Activated CD4-positive, alpha-beta T cell treated with anti-CD3 and anti-CD28 coated beads, Interleukin-2, Interleukin-4, amounts not matched to agents 100 ng/mL and 50 ng/mL, durations not matched to agents 16 hours and 8 hours (primary cell): ENCODE measurements at places on chromosomes 5 and 9.

GRCh38 chr9:27489087-27489876, 34.8 kb upstream of the IFNK start:
- no peak for DNase-seq

DNA sequence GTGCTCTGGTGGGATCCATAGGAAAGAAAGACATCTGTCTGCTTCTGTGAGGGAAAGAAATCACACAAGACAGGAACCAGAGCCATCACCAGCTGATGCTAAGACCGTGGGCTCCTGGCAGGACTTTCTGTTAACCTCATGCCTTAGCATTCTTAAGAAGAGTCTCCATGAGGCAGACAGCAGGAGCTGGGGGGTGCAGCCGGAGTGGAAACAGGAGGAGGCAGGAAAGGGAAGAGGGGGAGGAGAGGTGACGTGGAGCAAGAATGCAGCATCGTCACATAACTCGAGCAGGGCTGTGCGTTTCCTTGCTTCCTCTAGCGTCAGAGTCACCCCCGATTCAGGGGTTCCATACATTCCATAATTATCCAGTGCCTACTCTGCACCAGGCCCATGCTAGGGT, 53.6 kb downstream of the ERGIC1 start:
- DNase-seq = no peak

- peak; percentile 4 for DNase-seq
Observed at GRCh38 chr5:57551251-57551650, 68.6 kb upstream of the ACTBL2 start.

GRCh38 chr9:71446473-71447411, 321.6 kb downstream of the CEMIP2 start:
- peak; percentile 43 for DNase-seq

DNA sequence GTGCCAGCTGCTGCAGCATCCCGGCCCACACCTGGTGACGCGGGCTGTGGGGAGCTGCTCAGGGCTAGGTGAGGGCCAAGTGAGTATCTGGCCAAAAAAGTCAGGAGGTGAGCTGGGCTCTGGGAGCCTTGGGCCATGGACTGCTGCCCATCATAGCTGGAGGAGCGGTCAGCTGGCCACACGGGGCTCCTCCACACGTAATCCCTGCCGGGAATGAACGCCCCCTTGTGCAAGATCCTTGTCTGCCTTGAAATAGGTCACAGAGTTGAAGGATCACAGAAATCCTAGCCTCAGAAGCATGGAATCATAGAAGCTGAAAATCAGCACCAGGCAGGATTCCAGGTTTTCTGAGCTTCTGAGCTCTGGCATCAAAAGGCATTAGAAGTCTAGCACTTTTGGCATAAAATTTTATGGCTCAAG, 16.8 kb upstream of the COL27A1 start:
- no peak for DNase-seq

- DNase-seq = no peak
Observed at GRCh38 chr9:103819936-103820335, 274.2 kb upstream of the SMC2 start.

DNA sequence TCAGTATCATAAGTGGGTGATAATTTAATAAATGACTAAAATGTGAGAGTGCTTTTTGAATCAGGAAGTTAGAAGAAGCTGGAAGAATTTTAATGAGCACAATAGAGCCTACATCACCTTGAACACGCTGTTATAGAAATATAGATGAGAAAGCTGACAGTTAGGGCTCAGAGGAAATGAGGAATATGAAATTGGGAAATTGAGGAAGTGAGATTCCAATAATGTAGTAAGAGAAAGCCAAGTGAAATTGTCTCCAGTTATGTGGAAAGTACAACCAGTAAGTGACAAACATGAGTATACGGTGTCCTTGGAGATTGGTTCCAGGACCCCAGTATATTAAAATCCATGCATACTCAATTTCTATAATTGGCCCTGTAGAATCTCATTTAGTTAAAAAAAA, 235.9 kb upstream of the FAM174A start:
- no peak for DNase-seq

DNA sequence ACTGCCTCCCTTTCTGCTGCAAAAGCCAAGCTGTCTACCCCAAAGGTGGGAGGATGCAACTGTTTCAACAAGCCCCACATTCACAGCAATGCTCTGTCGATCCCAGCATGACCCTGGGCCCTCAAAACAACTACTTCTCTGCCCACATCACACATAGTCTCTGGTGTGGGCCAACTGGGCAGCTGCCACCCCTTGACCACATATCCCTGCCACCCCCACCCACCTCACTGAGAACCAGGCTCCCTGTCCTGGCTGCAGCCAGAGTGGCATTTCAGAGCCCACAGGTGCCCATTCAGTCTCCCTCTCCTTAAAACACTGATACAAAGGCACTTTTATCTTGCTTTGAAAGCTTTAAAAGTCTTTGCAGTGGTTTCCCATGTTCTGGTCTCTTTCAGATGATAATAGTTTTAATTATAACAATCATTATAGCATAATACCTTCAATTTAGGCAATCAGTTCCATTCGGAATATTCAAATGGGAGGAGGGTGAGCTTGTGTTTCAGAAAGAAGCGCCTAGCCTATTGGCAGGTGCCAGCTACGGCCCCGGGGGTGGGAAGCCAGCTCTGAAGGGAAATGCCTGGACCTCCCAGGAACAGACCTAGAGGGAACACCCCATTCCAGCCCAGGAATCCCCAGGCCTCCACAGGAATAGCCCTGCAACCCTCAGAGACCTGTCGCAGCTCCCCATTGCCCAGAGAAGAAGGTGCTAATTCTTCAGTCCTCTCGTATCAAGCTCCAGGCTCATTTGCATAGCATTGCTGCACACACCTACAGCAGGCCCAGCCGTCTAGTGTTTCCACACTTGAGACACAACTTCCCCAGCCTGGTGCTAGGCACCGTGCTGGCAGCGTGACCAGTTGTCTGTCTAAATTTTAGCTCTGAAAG, 90.8 kb downstream of the C5orf15 start:
- DNase-seq = no peak

DNA sequence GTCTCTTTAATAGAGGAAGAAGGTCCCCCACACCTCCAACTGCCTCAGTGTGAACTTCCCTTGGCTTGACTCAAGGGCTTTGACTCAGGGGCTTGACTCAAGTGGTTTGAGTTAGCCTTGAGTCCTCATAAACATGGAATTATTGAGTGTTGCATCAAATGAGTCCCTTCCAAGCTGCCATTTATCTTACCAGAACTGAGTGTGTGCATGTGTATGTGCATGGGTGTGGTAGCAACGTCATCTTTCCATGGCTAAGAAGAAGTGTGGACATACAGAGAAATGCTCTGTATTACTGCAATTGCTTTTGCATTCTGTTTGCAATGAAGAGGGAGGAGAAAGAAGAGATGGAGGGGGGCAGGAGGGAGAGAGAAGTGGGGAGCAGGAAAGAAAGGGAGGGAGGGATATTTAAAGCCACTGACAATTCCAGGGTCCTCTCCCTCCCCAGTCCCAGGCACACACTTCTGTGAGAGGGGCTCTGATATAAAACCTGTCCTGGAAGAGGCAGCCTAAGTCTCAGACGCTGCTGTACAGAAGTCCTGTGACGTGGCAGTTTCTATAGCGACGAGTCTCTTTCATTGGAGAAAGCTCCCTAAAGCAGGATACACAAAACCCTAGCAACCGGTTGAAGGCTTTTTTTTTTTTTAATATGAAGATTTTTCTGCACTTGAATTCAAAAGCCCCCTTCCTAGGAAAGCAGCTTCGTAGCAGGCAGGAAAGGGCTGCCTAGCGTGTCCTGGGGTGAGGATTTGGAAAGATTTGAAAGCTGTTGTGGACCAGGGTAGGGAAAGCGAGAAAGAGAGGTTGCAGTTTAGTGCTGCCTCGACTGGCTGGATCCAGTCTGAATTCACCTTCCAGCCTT, 93.3 kb upstream of the MAP1B start:
- no peak for DNase-seq

DNA sequence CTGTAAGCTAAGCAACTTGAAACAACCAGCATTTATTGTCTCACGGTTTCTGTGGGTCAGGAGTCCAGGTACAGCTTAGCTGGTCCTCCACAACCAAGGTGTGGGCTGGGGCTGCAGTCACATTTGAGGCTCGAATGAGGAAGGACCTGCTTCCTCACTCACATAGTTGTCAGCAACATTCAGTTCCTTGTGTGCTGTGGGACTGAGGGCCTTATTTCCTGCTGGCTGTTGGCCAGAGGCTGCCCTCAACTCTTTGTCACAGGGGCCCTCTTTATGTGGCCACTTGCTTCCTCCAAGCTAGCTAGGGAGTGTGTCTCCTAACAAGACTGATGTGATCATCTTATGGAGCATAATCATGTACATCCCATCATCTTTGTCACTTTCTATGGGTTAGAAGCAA, 29.2 kb upstream of the SEMA4D start:
- DNase-seq = no peak

GRCh38 chr5:148005788-148006520, 57.8 kb upstream of the SPINK5 start:
- DNase-seq = no peak

DNA sequence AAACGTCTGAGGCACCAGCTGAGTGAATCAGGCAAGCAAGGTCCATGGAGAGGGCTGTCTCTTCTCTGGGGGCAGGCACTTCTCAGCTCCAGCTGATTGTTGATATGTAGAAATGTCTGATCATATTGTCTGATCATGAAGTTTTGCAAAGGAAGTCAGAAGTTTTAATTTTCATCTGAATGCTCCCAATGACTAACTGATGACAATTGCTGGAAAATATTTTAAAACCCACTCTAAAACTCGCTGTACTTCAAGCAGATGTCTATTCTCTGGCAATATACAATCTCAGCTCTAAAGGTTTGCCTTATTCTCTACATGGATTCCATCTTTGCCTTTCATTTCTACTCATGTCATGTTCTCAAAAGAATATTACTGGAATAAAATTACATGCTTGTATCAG, 12.7 kb downstream of the PLK2 start:
- DNase-seq = no peak

GRCh38 chr5:169934990-169935389, 45.3 kb downstream of the INSYN2B start:
- DNase-seq = no peak

DNA sequence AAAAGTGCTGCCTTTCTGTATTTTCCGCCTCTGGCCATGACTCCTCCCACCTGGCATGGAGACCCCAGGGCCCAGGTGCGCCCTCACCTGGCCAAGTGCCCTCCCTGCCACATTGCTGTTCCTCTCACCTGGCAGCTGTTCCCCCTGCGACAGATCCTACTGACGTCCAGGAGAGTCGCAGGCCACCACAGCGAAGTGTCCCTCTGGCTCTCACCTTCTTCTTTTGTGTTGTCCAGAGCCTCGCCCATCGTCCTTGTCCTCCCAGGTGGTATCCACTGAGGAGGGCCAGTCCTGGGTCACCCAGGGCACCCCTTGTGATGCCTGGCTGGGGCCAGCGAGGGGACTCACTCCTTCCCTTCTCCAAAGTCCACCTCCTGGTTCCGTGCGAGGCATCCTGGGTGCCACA, 2.6 kb downstream of the NKD2 start:
- DNase-seq = peak; percentile 46

- no peak for DNase-seq
Observed at GRCh38 chr5:128559300-128560297, 21.6 kb upstream of the FBN2 start.

DNA sequence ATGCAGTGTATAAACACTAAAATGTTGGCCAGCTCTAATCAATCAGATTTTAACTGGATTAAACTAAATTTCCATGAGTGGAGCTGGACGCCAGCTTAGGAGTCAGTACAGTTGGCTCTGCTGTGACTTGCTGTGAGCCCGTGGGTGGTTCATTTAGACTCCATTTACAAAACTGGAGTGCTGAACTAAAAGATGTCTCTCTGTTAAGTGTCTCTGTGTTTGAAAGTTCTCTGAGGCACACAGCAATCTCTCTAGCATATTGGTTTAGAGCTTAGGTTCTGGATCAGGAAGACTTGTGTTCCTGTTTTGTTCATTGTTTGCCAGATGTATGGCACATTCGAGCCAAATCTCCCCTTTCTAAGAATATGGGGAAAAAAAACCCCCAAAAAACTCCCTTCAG, 28.0 kb upstream of the ARL14EPL start:
- DNase-seq = no peak

GRCh38 chr5:157343842-157344790, 78.2 kb downstream of the CYFIP2 start:
- DNase-seq = peak; percentile 60

GRCh38 chr9:8085986-8086385, 286.4 kb upstream of the DMAC1 start:
- no peak for DNase-seq

GRCh38 chr5:156421798-156422197, 94.8 kb downstream of the SGCD start:
- no peak for DNase-seq

DNA sequence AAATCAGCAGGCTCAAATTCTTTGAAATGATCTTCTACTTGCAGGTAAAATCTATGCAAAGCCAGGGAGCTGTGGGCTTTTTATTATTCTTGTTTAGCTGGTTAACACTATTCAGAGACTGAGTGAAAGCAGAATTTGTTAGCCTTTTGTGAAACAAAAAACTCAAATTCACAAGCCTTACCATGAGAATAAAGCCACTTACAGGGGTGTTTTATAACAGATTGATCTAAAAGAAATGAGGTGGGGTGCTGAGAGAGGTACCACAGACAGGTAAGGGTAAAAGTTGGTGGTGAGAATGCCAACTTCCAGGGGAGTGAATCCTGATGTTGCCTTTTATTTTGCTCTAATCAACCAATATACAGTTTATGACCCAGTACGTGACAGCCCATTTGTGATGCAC, 1585.6 kb downstream of the EFNA5 start:
- no peak for DNase-seq

GRCh38 chr9:133509179-133510083, 15.3 kb downstream of the MYMK start:
- DNase-seq = no peak

- DNase-seq = no peak
Observed at GRCh38 chr5:159511570-159511969, 181.3 kb upstream of the IL12B start.

GRCh38 chr9:126615245-126615790, 1.6 kb downstream of the LMX1B start:
- peak; percentile 52 for DNase-seq

- DNase-seq = no peak
Observed at GRCh38 chr5:67875601-67876000, 340.0 kb upstream of the PIK3R1 start.

- no peak for DNase-seq
Observed at GRCh38 chr9:82424599-82425120, 436.1 kb downstream of the SPATA31D1 start.

DNA sequence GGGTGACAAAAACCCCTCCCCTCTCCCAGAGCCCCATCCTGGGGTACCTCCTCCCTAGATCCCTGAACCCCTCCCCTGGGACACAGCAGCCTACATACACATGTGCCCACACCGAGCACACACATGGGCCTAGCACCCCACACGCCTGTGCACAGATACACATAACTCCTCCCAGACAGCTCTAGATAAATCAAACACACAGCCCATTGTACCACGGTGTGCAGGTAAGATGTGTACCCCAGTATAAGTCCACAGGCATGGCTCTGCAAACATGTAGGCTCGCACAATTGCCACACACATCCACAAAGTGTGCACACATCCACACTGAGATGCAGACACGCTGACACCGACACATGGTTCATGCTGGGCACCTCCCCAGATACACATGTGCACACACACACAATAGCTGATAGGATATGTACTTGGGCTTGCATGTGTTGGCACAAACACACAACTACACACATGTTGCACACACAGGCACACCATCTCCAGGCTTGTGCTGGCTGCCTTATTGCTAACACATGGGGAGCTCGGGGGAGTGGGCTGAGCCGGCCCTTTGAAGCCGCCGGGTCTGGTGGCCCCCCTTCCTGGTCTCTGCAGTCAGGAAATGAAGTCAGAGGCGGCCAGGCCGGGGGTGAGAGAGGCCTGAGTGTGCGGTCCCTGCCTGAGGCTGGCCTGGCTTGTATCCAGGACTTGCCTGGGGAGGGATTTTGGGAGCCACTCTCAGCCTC, 30.2 kb downstream of the GOLGA2 start:
- no peak for DNase-seq

GRCh38 chr9:127905004-127905728, 5.8 kb upstream of the ST6GALNAC6 start:
- DNase-seq = peak; percentile 69
